Activated naive CD8-positive, alpha-beta T cell treated with anti-CD3 and anti-CD28 coated beads, Interleukin-2, amount 50 U/mL, for 24 hours (primary cell): ENCODE measurements at places on chromosomes 5 and 9.

- DNase-seq = no peak
Measured at GRCh38 chr9:22342491-22343217, 104.0 kb upstream of the DMRTA1 start.

GRCh38 chr9:107615321-107615720, 125.8 kb upstream of the KLF4 start:
- no peak for DNase-seq

DNA sequence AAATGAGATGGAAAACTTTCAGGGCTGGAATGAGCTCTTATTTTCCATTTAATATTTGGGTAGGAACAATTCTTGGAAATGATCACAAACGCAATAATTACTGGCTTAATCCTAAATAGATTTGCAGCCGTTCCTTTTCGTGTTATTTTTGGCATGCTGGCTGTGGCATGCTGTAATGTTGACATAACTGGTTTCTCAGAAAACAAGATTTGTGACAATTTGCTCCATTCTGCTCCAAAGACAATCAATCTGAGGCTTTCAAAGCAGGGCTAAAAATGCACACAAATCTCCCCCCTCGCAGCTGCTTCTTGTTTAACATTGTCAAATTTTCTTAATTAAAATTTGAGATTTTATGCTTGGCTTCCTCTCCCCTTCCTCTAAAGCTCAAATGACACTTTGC, 151.2 kb downstream of the TTC39B start:
- DNase-seq = no peak

DNA sequence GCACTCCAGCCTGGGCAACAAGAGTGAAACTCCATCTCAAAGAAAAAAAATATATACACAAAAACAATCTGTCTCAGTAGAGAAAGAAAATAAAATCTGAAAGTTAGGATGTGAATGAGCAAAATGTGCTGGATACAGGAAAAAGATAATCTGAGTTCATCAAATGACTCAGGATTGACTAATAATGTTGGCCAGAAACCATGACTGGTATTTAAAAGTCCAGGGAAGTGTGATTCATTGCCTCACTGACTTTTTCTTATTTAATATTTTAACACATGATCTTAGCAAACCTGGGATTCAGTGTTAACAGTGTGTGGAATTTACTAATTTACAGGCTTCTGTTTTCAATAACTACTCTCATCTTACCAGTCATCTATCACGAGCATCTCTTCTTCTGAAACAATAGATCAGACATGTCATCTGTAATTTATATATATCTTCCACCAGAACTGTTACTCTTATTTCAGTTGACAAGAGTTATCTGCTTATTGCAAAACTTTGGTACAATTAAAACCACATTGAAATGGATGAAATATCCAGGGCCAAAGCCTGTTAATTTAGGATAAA, 256.7 kb downstream of the CDH12 start:
- no peak for DNase-seq

DNA sequence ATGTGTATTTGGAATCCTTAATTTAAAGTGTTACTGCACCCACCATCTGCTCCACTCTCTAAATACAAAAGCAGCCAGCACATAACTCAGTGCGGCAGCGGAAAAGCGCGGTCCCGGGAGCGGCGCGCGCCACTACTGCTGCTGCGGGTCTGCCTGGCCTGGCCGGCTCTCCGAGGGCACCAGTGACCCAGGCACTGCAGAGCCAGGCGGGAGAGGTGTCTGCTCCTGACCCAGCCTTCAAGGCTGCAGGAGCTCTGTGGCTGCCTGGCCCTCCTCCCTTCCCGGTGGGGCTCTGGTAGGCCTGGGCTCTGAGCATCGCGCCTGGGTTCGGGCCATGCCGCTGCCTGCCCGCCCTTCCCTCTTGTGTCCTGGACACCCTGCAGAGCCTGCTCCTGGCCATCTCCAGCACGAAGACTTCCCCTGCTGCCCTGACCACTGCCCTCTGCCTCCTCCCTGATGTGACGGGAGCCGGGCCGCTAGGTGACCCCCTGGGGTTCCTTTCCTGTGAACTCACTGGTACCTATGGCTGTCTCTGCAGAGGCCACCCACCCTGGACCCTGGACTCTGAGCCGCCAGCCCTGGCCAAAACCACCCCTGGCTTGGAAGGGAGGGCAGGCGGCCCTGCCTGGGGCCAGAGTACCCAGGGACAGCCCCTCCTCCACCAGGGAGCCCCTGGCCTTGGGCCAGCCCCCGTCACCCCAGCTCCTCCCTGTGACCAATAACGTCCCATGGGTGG, 32.8 kb upstream of the UBAC1 start:
- no peak for DNase-seq

DNA sequence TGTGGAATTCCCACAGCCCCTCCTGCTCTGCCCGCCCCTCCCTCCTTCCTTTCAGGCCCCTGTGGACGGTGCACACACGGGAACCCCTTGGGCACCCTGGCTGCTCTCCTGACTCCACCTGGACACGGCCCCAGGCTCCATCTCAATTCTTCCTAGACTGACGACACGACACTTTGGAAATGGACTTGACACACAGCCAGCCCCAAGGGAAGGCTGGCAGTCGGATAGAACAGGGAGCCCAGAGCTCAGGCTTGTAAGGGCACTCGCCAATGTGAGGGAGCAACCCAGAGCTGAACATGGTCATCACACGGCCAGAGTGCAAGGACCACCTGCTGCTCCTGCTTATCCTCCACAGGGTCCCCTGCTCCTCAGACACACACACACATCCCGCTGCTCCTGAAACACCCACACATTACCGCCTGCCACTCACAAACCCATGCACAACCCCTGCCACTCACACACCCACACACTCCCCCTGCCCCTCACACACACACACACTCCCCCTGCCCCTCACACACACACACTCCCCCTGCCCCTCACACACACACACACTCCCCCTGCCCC, 8.9 kb downstream of the SLC9A3 start:
- no peak for DNase-seq

- no peak for DNase-seq
Measured at GRCh38 chr9:105865285-105865684, 170.9 kb downstream of the TMEM38B start.

- peak; percentile 16 for DNase-seq
Measured at GRCh38 chr5:17118631-17119030, 98.8 kb upstream of the BASP1 start.

GRCh38 chr9:123073991-123074422, 40.5 kb downstream of the GPR21 start:
- DNase-seq = no peak
